ENCODE measurements at places on chromosomes 2 and 18.

GRCh38 chr18:77601567-77601966, 351.9 kb downstream of the GALR1 start:
- DNase-seq, result no peak

DNA sequence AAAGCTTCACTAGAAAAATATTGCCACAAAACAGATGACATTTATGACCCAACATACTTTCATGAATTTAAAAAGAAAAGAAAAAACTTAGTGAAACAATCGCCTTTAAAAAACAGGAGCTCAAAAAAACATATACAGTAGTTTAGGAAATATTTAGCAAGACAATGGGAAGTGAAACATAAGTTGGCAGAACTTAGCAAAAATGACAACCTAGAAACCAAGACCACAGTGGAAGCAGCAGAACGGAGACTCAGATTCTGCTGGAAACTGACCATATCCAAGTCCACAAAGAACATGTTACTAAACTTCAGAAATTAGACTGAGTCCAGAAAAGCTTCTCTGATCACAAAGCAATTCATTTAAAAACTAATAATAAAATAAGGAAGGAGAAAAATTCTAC, 41.8 kb upstream of the CTAGE1 start:
- DNase-seq, result no peak

DNA sequence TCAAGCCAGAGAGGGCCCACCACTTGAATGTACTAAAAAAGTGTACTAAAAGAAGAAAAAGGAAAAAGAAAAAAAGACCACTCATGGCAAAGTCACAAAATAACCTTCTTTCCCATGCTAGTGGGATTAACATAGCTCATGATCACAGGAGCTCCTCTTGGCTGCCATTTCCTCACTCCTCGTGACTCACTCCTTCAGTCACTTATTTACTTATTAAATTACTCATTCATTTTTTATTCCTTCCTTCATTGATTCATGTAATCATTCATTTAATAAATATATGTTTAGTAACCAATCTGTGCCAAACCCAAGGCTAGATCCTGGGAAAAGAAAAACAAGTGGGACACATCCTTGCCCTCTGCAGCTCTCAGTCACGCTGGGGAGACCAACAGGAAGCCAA, 300.5 kb downstream of the INSIG2 start:
- DNase-seq, result no peak

DNA sequence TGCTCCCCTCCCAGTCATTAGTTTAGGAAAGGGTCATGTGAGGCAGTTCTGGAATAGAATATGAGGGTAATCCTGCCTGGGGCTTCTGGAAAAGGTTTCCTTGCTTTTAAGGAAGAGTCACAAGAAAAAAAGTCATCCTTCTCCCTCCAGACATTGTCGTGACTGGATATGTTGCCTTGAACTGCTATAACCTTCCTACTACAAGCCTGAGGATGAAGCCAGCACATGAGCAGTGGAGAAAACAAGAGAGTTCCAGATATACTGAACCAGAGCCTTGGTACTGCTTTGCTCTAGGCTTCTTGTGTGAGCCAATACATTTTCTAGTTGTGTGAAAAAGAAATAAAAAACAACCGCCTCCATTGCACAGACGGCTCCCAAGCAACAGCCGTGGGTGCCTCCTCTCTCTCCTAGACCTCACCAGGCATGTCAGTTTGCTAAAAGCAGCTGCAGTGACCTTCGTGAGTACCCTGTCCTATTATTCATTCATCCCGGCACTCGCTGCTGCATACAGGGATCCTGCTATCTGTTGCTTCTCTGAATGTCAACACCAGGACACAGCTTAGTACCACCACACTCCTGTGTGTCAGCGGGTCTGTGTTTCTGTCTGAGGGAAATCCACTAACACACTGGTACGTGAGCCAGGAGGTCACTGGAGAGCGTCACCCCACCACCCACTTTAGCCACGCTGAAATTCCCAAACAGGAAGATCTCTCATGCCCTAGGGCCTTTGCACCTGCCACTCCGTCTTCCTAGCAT, 186.7 kb downstream of the KLHL29 start:
- DNase-seq, result no peak

DNA sequence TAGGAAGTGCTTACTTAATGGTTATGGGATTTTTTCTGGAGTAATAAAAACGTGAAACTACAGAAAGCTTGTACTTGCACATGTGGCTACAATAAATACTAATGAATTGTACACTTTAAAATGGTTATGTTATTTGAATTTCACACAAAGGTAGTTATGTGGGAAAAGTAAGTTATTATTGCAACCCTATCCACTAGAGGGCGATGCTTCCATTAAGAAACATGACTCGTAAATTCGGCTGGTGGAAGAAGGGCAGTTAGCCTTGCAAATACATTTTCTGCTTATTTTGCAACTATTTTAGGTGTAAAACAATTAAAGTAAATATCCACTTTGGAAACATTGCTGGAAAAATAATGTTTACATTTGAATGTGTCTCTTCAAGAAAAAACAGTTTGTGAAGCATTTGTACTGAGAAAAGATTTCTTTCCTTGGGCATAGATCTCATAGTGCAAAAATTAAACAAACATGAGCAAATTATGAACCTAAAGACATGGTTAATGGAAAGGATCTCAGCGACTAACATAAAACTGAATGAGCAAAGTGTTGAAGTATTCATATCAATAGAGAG, 68.1 kb upstream of the CSRNP3 start:
- DNase-seq, result peak; percentile 17

GRCh38 chr2:2694746-2695145, 363.7 kb upstream of the MYT1L start:
- DNase-seq, result no peak
